Retina (tissue), 1 donor: ENCODE measurements at places on chromosomes 6 and 20.

GRCh38 chr20:12875510-12875909, 133.3 kb upstream of the SPTLC3 start:
- DNase-seq: no peak

GRCh38 chr6:47299965-47300364, 9.7 kb downstream of the TNFRSF21 start:
- DNase-seq: no peak

DNA sequence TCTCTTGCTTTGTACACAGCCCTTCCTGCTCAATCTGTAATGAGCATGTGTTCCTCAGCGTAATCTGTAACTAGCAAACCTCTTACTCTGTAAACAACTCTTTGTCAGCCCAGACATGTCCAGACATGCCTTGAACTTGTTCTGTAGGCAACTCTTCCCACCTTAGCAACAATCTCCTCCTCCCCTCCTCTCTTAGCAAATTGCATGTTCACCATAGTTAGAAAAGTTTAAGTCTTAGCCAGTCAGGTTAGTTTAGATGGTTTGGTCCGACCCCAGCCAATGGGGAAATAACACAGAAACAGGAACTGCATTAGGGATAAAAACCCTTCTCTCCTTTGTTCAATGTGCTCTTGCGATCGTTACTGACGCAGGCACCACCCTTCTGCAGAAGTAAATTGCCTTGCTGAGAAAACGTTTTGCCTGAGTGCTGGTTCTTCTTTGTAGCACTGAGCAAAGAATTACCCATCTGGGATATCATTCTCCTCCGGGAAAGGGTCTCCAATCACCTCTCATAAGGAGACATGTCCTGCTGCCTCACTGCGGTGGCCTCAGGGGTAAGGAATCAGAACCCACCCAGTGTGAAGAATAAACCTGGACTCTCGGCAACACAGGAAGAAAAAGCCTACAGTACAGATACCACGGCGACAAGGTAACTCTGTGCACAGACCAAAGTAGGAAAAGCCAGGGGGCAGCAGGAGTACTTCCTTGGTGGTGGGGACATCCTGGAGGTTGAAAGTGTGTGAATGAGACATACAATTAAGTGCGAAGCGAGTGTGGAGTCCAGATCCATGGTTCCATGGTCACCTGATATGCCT, 26.2 kb downstream of the PLN start:
- no peak for DNase-seq

GRCh38 chr6:81751388-81752083, 945 bp downstream of the TENT5A start:
- peak; percentile 88 for DNase-seq

DNA sequence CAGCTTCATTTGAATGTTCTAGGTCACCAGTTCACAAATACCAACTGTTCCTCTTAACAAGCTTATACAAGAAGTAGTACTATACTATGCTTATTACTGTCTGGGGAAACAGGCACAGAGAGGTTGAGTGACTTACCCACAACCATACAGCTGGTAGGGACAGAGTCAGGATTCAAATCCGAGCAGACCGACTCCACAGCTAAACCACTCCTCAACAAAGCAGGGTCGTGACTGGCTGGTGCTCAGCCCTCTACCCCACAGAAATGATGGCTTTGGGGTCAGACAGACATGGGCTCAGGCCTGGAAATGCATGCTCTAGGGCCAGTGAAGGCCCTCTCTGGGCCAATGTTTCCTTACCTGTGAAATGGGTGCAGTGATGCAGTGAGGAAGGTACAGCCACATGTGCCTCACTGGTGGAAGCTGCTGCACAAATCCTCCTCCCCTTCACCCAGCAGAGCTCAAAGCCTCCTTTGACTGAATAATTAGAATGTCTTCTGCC, 63.6 kb downstream of the MRPL14 start:
- no peak for DNase-seq

- no peak for DNase-seq
Observed at GRCh38 chr20:38092915-38093314, 59.4 kb downstream of the RPRD1B start.

DNA sequence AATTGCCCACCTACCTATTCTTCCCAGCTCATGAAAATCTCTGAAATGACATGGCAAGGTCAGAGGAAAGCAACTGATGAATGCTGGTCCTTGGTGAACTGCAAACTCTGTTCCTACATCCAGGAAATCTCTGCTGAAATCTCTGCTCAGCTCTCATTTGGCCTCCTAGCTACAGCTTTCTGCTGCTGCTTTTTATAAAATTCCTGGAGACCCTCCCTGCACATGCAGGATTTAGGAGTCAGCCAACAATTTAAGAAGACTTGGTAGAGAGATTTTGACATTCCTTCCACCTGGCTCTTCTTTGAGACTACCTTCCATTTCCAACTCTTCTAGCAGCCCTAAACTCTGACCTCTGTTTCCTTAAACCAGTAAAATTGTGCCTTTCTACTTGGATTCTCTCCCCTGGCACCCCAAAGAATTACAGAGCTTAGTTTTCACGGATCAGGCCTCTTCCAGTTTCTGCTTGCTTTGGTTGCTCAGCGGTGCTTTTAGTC, 55.5 kb downstream of the PDE7B start:
- no peak for DNase-seq

- no peak for DNase-seq
Observed at GRCh38 chr20:38729767-38730166, 5.5 kb downstream of the SLC32A1 start.

- DNase-seq: no peak
Observed at GRCh38 chr20:49521356-49521755, 38.9 kb upstream of the KCNB1 start.

GRCh38 chr6:143238306-143238705, 177.6 kb downstream of the AIG1 start:
- no peak for DNase-seq
